HuH-7.5 (cell line): ENCODE measurements at places on chromosomes 3 and 15.

- no peak for DNase-seq
Measured at GRCh38 chr3:101478980-101479379, 34.0 kb downstream of the SENP7 start.

DNA sequence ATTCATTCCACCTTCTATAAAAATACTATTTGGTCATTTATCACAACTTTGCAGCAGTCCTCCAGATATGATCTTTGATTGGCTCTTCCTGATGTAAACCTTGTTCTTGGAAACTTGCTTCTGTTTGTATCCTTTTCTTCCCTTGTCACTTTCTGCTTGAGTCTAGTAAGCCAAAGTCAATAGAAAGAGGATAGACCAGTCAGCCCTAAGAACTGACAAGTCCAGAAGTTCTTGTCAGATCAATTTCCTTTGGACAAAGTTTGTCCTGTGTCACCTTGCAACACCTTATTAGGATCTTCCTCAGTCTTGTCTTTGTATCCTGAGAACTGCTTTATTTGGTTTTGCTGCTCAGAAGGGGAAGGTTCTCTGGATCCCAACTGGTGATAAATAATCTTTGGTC lies 87.9 kb upstream of the CCDC54 start:
- no peak for DNase-seq

DNA sequence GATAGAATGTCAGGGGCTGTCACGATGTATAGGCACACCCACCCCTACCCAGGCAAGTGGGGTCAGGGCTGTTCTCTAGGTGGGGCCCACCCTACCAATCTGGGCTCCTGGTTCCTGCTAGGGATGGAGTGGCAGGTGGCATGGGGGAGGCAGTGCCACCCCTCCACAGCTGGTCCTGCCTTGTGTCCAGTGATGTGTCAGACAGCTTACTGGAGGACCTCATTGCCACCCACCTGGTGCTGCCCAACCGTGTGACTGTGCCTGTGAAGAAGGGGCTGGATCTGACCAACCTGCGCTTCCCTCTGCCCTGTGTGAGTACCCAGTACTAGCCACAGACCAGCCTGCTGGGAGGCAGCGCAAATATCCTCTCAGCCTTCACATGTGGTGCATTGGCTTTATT lies 27.5 kb downstream of the ESYT3 start:
- no peak for DNase-seq

- no peak for DNase-seq
Measured at GRCh38 chr15:64379216-64379960, 1.9 kb downstream of the PCLAF start.

GRCh38 chr3:52001443-52001974 lies 5.8 kb upstream of the RPL29 start:
- peak; percentile 92 for DNase-seq

DNA sequence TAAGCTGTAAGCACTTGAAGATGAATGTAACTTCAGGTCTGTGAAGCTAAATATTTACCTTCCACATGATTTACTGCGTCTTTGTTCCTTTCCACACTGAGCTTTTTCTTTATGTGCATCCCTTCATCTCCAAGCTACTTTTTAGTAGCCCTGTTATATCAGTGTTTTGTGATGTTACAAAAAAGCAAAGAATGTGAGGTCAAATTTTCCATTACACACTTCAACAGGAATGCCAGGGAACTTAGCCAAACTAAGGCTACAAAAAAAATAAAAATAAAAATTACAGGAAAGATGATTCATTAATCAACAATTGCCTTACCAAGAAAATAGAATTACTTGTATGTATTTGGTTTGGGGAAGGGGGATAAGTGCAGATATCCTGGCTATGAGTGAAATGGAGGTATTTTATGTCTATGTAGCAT lies 73.0 kb downstream of the FILIP1L start:
- DNase-seq = no peak

DNA sequence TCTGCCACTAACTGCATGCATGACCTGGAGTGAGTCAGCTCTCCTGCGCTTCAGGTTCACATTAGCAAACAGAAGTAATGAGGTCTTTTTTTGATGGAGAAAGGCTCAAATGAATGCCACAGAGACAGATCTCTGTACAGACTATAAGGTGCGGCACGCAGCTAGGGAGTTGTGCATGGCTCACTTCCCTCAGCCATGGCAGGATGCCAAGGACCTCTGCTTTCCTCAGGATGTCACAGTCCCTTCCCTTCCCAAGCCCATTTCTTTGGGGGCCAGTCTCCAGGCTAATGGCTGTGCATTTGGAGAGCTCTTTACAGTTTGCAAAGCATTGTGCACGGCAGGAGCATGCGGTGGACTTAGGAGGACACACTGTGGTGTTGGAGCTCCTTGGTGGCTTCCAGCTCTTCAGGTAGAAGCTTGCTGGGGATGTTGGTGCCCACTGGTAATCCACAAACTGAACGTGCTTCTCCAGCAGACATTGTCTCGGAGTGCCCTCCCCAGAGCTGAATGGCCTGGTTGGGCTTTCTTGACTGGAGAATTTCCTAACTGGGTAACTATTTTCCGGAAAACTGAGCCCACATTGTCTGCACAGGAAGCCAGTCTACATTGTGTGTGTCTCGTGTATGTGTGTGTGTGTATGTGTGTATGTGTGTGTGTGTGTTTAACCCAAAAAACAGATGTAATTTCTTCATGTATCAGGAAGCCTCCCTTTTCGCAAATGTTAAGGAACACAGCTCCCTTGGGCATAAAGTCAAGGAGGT lies 172.5 kb upstream of the TLE3 start:
- DNase-seq = no peak

DNA sequence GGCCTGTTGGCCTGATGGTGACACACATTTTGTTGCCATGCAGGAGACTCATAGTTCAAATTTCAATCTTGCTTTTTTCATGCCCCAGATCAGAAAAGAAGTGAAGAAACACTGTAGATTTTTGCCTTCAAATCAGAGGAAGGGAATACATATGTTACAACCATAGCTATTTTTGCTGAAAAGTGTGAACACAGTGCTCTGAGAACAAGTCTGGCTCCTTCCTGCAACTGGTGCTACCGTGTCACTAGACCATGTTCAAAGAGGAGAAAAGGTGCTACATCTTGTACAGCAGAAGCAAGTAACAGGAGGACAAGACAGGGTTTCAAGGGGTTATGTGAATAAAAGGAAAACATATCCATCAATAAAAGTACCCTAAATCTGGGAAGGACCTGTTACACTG lies 44.6 kb downstream of the CD47 start:
- no peak for DNase-seq

DNA sequence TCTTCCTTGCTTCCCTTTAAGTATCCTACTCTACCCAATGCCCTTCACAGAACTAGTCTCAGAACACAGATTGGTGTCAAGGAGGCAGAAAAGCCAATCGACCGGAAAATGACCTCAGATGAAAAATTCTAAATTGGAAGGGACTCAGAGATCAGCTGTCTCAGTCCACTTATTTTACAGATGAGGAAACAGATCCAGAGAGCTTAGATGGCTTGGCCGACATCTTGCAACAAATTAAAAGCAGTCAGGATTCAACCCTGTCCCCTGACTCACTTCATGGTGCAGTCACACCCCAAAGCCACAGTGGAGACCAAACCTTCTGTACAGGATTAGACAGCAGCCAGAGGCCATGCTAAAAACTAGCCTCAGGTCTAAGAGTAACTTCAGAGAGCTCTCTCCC lies 169.3 kb upstream of the BHLHE40 start:
- DNase-seq = no peak

DNA sequence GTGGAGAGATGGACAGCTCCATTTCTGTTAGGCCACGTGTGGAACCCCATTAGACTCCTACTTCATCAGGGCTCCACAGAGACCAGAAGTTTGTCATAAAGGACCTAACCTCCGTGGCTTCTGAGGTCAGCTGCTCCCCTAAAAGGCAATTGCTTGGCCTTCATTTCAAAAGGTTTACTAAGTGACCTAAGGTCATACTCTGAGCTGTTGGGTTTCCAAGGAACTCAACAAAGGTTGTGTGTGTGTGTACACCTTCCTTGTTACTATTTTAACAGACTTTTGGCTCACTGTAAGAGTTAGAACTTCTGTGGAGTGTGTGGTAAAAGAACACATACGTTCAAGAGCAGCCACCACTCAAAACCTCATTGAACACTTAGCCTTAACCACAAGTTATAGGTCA lies 73.9 kb downstream of the SEC22A start:
- DNase-seq = no peak

GRCh38 chr15:25777037-25777436 lies 86.1 kb downstream of the ATP10A start:
- DNase-seq = no peak

- DNase-seq = no peak
Measured at GRCh38 chr15:101641894-101642293, 10.3 kb downstream of the TM2D3 start.

DNA sequence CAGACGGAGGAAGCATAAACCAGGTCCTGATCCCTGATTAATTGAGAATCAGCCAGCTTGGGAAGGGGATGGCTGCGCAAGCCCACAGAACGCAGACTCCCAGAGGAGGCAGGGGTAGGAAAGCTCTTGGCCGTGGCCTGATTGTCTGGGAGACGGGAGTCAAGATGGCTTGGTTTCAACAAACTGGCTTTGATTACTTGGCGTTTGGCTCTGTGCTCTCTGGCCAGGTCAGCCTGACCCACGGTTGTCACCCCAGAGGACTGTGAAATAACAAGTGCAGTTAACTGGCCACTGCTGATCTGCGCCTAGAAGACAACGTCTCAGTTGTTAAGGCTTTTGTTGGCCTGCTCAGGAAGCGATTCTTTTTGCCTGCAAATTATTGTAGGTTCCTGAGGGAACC lies 387.0 kb upstream of the PROK2 start:
- DNase-seq = no peak

DNA sequence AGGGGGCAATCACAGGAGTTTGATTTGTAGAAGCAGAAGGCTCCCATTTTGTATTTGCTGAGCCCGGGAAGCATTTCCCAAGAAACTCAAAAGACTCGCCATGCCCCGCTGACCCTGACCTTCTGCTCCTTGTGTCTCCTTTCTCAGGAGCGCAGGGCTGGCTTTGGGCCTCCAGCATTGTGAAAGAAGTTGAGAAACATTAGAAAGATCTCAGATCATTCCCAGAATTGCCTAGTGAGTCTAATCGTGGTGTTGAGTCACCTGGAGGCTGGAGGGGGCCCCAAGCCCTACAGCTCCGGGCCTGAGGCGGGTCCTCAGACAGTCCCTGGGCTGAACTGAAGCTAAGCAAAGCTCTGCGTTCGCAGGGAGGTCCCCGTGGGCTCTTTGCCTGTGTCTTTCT lies 10.9 kb upstream of the PIGZ start:
- DNase-seq = no peak

DNA sequence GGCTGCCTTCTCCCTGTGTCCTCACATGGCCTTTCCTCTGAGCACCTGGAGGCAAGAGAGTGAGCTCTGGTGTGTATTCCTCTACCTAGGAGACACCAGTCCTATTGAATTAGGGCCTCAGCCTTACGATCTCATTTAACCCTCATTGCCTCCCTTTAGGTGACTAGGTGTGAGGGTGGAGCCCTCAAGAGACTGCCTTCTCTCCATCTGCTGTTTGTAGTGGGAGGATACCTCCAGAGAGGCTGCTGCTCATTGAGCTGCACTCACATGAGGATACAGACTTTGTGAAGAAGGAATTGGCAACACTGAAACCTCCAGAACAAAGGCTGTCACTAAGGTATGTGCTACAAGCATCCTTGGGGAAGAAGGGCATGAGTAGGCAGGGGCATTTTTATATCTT lies at the start of gene CCR8:
CCR8 (plus strand) TSS at position 217 of the 400 bp plus-strand sequence. CDS start 2,623 bp downstream, outside the sequence.
- DNase-seq = no peak

DNA sequence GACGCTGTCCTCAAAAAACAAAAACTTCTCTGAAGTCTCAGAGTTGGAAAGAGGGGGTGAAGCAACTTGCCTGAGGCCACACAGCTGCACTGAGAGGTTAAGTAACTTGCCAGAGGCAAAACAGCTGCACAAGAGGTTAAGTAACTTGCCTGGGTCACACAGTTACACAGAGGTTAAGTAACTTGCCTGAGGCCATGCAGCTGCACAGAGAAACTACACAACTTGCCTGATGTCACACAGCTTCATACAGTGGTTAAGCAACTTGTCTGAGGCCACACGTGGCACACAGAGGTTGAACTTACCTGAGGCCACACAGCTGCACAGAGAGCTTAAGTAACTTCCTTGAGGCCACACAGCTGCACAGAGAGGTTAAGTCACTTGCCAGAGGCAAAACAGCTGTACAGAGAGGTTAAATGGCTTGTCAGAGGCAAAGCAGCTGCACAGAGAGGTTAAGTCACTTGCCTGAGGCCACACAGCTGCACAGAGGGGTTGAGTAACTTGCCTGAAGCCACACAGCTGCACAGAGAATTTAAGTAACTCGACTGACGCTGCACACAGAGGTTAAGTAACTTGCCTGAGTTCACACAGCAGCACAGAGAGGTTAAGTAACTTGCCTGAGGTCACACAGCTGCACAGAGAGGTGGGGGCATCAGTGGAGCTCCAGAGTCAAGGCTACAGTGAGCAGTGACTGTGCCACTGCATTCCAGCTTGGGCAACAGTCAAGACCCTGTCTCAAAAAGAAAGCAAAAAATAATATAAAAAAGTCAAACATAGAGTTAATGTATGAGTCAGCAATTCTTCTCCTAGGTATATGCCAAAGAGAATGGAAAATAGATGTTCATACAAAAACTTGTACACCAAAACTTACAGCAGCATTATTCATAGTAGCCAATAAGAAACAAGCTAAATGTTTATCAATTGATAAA lies 12.0 kb upstream of the ACAD9 start:
- no peak for DNase-seq

- peak; percentile 22 for DNase-seq
Measured at GRCh38 chr3:158368271-158368670, 202.7 kb upstream of the MLF1 start.

DNA sequence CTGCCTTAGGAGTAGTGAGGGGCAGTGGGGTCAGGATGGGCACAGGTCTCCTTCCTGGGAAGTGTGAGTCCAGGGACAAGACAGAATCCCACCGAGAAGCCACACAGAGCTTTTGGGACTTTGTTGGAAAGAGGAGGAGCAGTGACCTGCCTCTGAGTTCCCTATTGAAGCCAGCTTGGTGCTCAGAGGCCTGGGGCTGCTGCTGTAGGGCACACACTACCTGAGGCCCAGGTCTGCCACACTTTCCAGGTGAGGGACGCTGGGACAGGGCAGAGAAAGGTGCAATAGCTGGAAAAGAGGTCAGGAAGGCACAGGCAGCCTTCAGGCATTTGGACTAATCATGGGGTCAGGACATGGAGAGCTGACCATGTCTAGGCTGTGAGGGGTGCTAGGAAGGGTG lies 67.7 kb downstream of the SCN5A start:
- DNase-seq = no peak

DNA sequence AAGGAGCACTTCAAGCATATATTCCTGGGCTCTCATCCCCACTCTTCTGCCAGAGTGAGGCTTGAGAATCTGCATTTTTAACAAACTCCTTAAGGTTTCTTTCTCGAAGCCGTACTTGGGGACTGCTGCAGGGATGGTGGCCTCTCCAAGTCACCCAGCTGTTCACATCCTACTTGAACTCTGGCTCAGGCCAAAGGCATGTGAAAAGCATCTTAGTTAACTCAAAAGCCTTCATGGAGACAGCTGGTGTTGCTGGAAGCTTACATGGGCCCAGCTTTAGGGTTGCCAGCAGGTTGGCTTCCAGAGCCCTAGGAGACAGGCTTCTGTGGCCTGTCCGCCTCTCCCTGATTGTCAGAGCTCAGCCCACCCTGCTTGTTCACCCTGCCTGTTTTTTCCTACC lies 139.2 kb downstream of the THSD4 start:
- no peak for DNase-seq
